ENCODE measurements at places on chromosomes 11 and 22.

- DNase-seq: no peak
Observed at GRCh38 chr11:130719220-130719915, 196.9 kb downstream of the SNX19 start.

DNA sequence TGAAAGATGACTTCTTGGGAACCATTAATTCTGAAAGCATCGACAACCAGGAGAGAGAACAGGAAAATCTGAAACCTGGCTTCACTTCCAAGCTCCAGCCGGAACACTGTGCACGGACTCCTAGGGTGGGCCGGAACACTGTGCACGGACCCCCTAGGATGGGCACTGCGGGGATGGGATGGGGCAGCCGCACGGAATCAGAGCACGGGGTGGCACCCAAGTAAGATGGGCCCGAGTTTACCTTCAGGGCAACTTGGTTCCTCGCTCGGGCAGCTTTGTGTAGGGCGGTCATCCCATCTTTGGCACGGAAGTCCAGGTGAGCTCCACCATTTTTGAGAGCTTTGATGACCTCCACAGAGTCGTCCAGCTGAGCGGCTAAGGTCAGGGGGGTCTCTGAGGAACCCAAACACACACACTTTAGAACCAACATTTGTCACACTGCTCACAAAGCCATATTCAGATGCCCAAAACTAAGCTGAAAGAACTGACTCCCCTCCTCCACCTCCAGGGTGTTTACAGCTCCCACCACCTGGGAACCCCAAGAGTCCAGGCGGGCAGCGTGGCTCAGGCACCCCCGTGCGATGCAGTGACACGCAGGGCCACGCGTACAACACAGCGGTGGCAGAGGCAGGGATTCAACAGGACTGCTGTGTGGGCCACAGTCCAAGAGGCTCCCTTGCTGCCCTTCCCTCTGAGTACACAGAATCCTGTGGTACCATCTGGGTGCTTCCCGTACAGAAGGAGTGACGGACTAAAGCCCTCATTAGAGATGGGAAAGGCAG is 157.9 kb downstream of the SHANK2 start:
- DNase-seq: no peak

- no peak for DNase-seq
Observed at GRCh38 chr22:37855462-37855861, 6.2 kb downstream of the EIF3L start.

- DNase-seq: no peak
Observed at GRCh38 chr11:70448983-70449567, 50.7 kb downstream of the CTTN start.

- DNase-seq: peak; percentile 26
Observed at GRCh38 chr11:72629266-72629665, 45.0 kb downstream of the PDE2A start.

- DNase-seq: no peak
Observed at GRCh38 chr22:48185071-48186055, 1422.9 kb downstream of the TBC1D22A start.

DNA sequence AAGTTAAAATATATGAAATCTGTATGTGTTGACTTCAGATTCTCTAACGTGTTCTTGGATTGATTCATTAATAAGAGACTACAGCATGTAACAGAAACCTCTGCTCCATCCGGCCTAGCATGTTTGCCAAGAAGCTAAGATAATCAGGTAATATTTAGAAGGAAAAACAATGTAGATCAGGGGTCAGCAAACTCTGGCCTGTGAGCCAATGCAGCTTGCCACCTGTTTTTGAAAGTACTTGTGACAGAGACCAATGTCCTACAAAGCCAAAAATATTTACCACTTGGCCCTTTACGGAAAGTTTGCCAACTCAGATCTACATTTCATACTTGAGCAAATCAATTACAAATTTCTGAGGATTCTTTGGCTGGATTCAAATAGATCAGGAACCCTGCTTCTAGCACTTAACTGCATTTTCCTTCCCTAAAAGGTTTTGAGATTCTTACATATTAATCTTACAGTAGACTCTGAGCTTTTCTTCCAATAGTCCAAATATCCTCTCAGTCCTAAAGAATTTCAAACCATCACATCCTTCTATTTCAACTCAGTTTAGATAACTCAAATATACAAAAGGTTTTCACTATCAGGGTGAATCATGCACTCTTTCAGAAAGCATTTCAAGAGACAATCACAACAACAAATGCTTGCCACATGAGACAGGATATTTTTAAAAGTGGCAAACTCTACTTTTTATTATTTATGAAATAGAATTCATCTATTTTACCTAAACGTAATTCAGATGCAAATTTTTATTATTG is 29.5 kb downstream of the APOL5 start:
- no peak for DNase-seq

DNA sequence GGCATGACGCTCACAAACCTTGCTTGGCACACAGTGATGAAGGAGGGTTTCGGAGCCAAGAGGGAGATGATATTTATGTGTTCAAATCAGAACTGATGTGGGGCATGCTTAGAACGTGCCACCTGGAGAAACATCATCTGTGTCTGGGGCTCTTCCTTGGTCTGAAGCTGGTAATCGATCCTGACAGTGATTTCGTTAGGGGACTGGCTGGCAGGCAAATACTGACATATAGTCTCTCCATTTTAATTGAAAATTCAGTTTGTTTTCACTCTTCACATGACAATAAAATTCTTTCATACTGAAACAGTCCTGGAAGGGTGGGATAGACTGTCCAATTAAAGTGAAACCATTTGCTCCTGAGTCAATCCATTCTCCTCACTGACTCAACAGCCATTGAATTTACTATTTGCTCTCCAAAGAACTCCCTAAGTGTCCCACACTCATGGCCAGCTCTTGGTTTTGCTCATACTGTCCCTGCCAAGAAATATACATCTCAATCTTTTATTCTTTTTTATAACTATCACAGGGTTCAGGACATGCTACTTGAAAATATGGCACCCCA is 134.8 kb downstream of the TRPC6 start:
- no peak for DNase-seq

- no peak for DNase-seq
Observed at GRCh38 chr11:115741376-115742107, 237.3 kb upstream of the CADM1 start.

GRCh38 chr11:57417056-57417455 is 9.9 kb downstream of the SLC43A3 start:
- DNase-seq: no peak

GRCh38 chr11:46489656-46490560 is 98.3 kb upstream of the CHRM4 start:
- DNase-seq: no peak

DNA sequence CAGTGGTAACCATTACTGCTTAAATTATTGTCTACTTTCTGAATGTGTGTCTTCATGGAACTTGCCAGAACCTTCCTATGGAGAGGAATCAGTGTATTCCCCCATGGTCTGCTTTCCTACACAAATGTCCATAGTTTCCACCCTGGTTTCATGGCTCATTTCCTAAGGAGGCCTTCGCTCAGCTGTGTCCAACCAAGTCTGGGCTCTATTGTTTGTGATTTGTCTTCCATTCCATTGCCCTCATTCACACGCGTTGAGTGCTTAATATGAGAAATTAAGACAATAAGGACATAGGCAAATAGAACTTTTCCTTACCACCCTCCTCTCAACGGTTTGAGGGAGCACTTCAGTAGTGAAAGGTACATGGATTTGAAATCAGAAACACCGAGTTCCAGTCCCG is 510.6 kb downstream of the NTM start:
- no peak for DNase-seq

DNA sequence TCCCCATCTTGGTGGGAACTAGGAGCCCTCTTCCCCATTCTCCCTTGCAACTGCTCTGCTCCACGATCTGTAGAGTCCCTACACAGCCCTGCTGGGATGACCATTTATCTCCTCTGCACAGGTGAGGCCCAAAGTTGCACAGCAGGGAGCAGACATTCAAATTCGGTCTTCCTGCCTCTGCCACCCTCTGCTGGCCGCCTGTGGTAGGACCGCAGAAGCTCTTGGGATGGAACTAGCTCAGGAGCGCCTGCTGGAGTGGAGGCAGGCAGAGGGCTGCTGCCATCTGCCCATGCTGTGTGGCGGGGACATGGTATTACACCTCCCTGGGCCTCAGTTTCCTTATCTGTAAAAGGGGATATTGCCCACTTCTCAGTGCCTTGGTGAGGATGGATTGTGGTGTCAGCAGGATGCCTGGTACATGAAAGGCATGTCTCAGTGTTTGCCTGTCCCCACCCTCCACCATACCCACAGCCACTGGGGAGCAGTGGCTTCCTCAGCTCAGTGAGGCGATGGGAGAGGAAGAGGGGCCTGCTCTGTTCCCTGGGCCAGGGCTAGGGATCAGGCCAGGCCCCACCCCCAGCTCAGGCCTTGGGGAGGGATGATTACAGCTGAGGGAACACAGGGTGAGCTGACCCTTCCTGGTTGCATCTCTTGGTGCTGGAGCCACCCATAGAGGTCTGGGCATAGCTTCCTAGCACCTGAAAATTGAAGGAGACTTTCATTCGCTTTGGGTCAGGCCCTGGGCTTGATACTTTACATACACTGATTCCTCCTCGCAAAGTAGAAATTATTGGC is 11.3 kb upstream of the OMP start:
- peak; percentile 76 for DNase-seq

- DNase-seq: no peak
Observed at GRCh38 chr11:129881570-129882170, 13.7 kb downstream of the NFRKB start.

DNA sequence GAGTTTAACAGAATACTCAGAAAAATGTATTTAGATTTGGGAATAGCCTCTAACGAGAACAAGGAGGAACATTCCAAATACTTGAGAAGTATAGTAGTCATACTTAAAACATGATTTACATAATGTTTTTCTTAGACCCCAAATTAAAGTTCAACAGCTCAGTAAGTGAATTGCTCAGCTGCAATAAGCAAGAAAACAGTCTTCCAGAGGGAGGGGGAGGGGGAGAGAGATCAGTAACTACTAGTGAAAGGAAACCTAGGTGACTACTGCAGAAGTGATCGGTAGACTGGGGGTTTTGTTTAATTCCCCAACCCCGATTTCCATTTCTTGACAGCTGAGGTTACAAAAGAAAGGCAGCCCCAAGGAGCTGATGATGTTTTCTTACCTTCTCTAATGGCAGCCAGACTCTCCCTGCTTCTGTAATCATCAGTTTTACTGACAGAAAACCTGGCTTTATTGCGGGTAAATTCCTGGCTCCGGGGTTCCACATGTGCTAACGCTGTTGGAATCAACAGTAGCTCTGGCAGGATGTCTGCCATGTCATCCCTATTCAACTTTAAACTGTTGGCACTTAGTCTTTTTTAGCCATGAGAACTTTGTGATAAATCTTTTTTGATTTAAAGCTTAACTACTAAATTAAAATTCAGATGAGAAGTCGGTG is 82.4 kb upstream of the BIRC3 start:
- DNase-seq: no peak

DNA sequence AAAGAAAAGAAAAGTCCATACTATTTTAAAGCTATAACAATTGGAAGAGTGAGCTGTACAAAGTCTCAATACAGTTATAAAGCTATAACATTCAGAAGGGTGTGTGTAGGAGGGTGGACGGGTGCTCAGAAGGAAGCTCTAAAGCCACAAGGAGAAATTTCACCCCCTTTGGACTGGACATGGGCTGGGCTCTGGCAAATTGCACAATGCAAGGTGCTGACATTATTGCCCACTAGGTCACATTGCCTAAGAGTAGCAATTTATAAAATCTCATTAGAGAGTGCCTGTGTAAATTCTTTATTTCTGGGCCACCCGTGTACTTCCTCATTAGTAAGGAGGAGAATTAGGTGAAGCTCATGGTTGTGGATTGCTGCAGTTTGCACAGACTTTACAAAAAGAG is 5.7 kb upstream of the APOBEC3A start:
- no peak for DNase-seq

DNA sequence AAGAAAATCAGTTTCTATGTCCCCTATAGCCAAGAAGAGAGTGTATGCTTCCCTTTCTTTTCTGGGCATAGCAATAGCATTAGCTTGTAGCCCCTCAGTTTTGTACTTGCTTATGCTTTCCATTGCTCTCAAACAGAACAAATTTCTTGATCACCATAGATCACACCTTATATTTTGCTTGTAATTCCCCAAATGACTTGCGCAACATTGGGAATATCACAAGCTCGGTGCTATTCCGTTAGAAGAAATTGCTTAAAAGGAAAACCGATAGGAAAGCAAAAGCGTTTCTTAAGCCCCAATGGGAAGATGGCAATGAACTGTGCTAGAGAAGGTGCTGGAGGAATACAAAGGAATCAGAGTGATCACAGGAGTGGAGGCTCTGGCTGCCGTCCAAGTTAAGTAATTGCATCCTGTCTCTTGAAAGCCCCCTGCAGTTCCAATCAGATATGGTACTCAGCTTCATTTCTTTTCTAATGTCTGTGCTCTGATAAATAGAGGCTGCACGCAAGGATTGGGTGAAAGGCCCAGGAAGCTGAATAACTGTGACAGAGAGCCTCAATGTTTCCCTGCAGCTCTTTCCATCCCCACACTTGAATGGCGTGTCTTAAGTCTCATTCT is 182.1 kb upstream of the KIRREL3 start:
- DNase-seq: no peak

- DNase-seq: no peak
Observed at GRCh38 chr22:42768385-42769035, 47.8 kb upstream of the A4GALT start.

- DNase-seq: no peak
Observed at GRCh38 chr11:119793335-119793984, 64.5 kb upstream of the NECTIN1 start.

DNA sequence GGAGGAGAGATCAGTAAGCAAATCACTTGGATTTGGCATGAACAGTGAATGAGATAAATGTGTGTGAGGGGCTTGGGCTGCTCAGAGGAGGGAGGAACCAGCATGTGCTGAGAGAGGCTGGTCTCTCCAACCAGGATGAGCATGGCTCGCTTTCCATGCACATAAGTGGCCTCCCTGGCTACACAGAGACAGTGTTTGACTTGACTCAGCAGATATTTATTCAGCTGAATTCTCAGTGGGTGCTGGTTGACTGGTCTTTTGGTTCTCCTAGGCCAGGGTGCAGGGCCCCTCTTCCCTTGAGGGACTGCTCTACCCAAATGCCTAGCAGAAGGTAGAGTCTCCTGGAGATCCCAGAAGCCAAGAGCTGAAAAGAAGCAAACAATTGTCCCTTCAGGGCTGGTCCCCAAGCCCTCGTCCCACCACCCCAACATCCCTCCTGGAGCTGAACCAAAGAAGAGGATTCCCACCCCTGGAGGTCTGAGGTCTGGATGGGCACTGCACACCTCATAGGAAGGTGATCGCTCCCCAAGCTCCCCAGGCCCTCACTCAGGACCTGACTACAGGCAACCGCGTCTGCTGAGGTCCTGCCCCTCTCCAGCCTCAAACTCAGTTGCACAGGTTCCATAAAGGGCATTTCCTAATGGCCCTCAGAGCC is 3.3 kb upstream of the TRIM29 start:
- no peak for DNase-seq

- no peak for DNase-seq
Observed at GRCh38 chr11:47331454-47332302, 20.8 kb downstream of the MYBPC3 start.

- no peak for DNase-seq
Observed at GRCh38 chr11:15195454-15196200, 80.9 kb downstream of the INSC start.

GRCh38 chr11:27700351-27701301 is at the start of gene BDNF:
TSS of gene BDNF (minus strand) at chr11:27700455. CDS start at chr11:27658564, 41,891 bp downstream.
- DNase-seq: no peak

GRCh38 chr11:31932879-31933278 is 121.8 kb upstream of the PAX6 start:
- DNase-seq: no peak

- no peak for DNase-seq
Observed at GRCh38 chr22:35638410-35638809, 9.8 kb upstream of the APOL6 start.

Data from hypothalamus (tissue), 51 donors.